ENCODE measurements at places on chromosomes 12 and 14.

GRCh38 chr12:112938751-112939150, 477 bp downstream of the OAS3 start:
- DNase-seq, result no peak

GRCh38 chr12:91851741-91852477, 293.7 kb downstream of the BTG1 start:
- DNase-seq, result no peak

DNA sequence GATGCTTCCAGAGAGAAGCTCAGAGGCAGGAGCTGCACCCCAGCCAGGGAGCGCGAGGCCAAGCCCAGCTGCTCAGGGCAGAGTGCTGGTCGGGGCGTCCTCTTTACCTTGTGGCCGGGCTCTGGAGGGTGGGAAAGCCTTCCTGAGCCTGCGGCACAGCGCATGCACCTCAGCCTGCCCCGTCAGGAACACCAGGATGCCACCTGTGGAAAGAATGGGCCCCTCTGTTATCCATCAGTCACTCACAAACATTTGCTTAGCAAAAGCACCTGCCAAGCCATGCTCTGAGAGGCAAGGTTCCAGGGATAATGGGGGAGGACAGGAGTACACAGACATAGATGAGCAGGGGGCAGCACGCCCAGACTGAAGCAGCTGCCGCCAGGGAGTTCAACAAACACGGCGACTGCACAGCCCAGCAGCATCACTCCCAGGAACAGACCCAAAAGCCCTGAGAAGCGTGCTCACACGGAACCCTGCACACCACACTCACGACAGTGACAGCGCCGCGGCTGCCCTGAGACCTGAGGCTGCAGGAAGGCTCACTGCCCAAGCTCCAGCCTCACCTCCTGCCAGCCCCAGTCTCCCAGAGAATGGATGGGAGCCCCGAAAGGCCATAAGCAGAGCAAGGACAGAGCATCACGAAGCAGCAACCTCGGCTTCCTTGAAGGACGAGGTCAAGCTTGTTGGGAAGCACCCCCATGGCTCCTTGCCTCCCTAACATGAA, 21.8 kb downstream of the DHX37 start:
- DNase-seq, result no peak

DNA sequence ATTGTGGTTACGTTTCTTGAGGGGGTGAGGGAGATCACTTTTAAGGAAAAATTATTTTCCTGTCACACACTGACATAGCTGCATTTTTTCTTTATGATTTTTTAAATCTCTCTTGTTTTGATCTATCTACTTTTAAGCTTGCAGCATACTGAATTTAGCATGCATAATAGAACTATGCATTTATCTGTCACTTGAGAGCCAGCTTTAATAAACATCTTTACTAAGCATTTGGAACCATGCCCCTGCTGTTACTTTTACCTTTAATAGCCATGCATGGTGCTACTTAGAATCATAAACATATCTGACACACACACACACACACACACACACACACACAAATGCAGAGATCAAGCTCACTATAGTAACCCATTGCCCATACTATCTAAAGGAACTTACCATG, 486.2 kb downstream of the NELL2 start:
- no peak for DNase-seq

- DNase-seq, result no peak
Observed at GRCh38 chr14:69154779-69155178, 1.9 kb upstream of the DCAF5 start.

GRCh38 chr14:87879389-87879788, 113.6 kb downstream of the GALC start:
- no peak for DNase-seq

- DNase-seq, result no peak
Observed at GRCh38 chr14:69281450-69282169, 21.7 kb downstream of the GALNT16 start.

DNA sequence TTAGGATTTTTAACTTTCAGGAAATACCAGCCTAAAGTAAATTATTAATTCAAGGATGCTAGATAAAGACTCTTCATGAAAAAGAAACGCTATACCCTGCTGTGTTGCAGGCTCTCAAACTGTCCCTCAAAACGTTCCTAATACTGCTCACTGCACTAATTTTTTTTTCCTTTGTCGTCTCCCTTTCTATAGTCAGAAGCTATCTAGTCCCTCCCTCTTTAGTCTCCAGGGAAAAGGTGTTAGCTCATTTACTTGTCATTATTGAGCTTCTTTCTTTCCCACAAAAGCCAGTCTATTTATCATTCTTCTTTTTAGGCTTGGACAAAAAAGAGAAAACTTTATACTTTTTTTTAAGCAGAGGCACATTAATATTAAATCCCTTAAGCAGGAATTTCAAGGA, 30.3 kb upstream of the INSM2 start:
- DNase-seq, result no peak

DNA sequence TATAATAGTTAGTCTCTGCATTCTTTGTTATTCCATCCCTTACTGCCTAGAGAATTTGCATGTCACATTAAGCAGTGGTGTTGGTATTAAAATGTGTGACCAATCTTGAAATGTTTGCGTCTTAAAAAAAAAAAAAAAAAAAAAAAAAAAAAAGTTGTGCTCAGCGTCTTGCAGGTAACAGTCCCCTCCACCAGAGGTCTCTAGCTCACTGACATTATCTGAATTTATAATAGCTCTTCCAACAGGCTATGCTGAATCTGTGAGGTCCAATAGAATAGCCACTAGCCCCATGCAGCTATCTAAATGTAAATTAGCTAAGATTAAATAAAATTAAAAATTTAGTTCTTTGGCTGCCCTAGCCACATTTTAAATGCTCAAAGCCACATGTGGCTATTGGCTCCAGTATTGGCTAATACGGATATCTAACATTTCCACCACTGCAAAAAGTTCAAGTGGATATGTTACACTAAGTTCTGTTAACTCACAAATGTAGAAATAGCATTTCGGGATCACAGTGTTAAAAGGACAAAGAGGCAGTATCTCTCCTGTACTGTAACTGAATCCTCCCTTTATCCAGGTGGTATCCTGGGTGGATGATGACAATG, 28.7 kb downstream of the NKX2-8 start:
- DNase-seq, result no peak

- DNase-seq, result no peak
Observed at GRCh38 chr14:89429199-89430181, 12.5 kb upstream of the FOXN3 start.

DNA sequence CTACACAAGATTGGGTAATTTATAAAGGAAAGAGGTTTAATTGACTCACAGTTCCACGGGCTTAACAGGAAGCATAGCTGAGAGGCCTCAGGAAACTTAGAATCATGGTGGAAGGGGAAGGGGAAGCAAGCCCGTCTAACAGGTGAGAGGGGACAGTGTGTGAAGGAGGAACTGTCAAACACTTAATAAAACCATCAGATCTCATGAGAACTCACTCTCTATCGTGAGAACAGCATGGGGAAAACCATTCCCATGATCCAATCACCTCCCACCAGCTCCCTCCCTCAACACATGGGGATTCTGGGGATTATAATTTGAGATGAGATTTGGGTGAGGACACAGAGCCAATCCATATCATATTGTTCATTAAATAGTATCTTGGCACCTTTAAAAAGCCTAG, 56.1 kb downstream of the EPS8 start:
- DNase-seq, result no peak

DNA sequence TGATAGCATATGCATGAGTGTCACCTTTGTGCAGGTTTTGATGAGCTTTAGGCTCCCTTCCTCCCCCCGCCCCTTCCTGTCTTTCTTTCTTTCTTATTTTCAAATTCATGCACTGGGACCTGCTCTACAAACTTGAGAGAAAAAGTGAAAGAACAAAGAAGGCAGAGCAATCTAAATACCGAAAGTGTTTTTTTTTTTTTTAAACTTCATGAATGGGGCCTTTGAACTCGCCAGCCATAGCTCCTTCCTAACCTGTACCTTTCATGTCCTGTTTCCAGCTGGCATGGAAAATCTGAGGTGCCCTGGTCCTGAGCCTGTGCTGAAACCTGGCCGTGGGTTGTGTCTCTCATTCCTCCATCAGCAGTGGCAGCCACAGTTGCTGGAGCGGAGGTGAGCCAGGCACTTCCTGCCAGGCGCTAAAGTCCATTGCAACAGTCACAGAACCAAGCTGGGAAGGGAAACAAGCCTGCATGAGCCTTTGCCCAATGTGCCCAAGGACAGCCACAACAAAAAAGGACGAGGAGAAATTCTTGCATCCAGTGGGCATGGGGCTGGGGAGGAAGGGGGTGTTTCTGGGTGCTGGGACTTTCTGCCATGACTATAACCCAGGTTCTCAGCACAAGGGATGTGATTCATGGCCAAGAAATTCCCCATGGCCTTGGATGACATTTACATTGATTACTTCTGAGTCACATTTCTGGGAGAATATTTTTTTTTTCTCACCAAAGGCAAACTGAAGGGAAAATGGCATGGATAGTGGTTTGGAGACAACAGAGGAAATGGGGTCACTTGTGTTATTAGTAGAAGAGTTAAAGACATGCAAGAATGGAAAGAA, 102.7 kb downstream of the TMEM30B start:
- DNase-seq, result no peak

GRCh38 chr12:115185506-115185905, 501.5 kb upstream of the TBX3 start:
- no peak for DNase-seq

DNA sequence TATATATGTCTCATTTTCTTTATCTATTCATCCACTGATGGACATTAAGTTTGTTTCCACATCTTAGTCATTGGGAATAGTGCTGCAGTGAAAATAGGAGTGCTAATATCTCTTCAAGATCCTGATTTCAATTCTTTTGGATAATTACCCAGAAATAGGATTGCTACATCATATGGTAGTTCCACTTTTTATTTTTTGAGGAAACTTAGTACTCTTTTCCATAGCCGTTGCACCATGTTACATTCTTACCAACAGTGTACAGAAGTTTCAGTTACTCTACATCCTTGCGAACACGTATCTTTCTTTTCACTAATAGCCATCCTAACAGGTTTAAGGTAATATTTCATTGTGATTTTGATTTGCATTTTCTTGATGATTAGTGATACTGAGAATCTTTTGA, 29.8 kb downstream of the TESPA1 start:
- DNase-seq, result no peak

- DNase-seq, result no peak
Observed at GRCh38 chr14:68944162-68944561, 34.9 kb downstream of the ACTN1 start.

DNA sequence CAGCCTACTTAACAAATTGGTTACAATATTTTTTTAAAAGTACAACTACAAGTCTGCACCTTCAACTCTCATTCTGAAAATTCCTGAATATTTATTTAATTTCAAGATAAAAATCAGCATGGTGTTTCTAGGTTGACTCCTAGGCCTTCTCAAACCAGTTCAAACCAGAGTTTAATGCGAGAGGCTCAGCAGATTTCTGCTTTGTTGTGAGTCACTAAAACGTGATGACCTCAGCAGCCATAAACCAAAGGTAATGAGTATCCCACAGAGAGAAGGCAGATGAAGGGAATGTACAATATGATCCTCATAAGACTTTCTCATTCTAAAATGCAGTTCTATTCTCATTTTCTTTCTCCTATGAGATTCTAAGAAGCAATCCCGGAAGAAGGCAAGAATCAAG, 1.5 kb downstream of the PRDM4 start:
- no peak for DNase-seq

DNA sequence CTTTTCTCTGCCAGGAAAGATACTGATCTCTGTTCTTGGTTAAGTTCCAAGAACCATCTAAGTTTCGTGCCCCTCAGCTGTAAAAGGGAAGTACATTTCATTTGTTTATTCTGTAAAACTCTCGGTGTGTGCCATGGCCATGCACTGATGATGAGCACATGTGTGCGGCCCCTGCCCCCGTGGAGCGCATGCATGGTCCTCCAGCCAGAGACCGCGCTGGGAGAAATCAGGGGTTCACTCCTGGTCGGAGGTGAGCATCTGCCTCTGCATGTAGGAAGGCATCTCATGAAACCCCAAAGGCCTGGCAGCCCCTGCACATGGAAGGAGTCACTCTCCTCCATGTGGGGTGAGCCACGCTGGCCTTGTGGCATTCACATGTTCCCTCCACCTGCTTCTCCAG, 102.5 kb upstream of the RTL1 start:
- no peak for DNase-seq

GRCh38 chr12:120994589-120995337, 16.4 kb downstream of the HNF1A start:
- DNase-seq, result no peak

- no peak for DNase-seq
Observed at GRCh38 chr12:5506821-5507231, 74.9 kb downstream of the NTF3 start.

DNA sequence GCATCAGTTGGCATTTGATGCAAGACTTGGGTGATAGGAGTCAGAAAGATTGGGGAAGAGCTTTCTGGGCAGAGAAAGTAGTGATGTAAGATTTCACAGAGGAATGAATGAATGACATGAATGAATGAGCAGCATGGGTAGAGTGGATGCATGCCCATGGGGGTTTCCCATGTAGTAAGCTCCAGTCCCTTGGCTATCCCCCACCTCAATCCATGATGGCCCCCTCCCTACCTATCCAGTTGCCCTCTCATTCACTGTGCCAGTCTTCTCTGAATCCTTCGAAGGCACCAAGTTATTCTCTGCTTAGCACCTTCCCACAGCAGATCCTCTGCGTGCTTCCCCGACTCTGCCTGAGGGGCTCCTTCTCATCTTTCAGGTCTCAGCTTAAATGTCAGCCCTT, 32.0 kb downstream of the ERH start:
- DNase-seq, result no peak

DNA sequence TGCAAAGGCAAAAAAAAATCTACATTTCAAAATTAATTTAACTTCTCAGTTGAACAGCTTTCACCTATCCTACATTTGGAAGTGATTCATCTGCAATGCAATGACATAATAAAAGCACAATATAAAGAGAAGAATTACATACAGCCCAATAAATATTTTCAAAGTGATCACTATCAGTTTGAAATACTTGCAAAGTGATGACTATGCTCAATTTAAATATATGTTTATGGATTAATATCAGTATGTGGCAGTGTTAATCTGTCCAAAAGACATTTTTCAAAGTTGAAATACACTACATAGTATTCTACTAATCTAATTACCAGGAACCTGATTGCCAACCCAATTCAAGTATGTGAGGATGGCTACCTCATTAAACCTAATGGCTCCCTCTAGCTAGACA, 460.7 kb upstream of the ATXN7L3B start:
- no peak for DNase-seq

DNA sequence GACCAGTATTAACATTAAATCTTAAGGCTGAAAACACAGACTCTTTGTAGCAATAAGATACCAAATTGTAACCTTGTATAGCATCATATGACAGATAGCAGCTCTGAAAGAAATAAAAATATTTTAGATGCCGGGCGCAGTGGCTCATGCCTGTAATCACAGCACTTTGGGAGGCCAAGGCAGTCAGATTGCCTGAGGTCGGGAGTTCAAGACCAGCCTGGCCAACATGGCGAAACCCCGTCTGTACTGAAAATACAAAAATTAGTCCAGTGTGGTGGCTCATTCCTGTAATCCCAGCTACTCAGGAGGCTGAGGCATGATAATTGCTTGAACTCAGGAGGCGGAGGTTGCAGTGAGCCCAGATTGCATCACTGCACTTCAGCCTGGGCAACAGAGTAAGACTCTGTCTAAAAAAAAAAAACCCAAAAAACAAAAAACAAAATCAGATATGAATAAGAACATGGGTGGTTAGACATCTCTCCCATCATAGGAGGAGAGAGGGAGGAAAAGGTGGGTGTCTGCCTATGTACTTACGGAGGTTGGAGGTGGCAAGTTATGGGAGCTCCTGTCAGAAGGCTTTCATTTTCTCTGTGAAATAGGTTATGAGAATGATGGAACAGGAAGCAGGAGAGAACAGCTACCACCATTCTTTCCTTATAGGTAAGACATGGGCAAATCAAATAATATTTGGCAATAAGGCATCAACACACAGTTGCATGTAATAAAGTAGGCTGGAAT, 7.6 kb upstream of the HEBP1 start:
- no peak for DNase-seq

Measured in CD8-positive, alpha-beta memory T cell (primary cell).